ENCODE measurements at places on chromosomes 1 and 21. TPM values are rescaled to one million over a fixed set of nuclear protein-coding genes. Genes with fewer than 3 reads are reported as not detected.

- DNase-seq, result no peak
Measured at GRCh38 chr1:193533853-193534252, 347.4 kb upstream of the B3GALT2 start.

Gene ST6GALNAC3
- 34.5 TPM for total RNA-seq

Gene S100A9
- 764 TPM for total RNA-seq

Gene LDLRAD1
- total RNA-seq, result not detected

GRCh38 chr1:213256438-213257087 lies 205.5 kb downstream of the RPS6KC1 start:
- DNase-seq, result no peak

Gene BACE2
- total RNA-seq, result 151 TPM

- no peak for DNase-seq
Measured at GRCh38 chr1:101081496-101082488, 56.2 kb upstream of the DPH5 start.

Gene TENT5C
- 0.32 TPM for total RNA-seq

DNA sequence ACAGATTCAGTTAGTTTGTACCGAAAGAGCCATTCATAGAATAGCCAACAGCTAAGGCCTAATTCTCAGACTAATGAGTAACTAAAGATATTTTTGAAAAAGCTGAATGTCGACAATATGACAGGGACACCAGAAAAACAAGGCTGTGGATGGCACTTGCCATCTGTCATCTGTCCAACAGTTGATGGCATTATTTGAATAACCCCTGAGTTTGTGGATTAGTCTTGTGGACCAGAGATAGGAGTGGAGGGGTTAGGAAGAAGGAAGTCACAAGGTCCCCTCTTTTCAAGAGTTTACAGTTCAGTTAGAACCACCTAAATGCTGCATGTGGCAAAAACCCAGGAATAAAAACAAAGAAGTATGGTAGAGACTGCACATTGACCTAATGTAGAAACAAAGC lies 356.5 kb upstream of the DUSP10 start:
- no peak for DNase-seq

GRCh38 chr1:235270625-235271024 lies 57.4 kb downstream of the ARID4B start:
- no peak for DNase-seq

DNA sequence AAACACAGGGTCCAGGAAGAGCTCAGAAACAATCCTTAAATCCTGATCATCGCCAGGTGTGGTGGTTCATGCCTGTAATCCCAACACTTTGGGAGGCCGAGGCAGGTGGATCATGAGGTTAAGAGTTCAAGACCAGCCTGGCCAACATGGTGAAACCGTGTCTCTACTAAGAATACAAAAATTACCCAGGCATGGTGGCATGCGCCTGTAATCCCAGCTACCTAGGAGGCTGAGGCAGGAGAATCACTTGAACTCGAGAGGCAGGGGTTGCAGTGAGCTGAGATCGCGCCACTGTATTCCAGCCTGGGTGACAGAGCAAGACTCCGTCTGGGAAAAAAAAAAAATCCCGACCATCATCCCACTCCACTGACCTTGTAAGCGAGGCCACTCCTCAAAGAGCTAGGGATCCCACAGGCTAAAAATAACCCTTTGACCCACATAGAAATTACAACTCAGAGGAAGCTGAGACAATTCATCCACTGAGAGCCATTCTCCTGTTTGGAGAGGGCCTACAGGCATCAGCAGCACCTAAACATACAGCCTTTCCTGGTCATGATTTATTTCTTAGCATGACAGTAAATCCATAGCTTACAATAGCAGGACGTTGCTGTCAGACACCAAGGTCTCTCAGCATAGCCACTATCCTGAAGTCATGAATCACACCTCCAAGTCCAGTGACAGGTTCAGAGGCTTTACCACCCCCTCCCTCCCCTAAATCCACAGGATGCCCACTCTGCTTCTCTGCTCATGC lies 66.7 kb downstream of the TGFBR3 start:
- DNase-seq, result no peak

Gene PRKACB
- total RNA-seq, result 23.7 TPM
